ENCODE measurements at places on chromosomes 1 and 21.

DNA sequence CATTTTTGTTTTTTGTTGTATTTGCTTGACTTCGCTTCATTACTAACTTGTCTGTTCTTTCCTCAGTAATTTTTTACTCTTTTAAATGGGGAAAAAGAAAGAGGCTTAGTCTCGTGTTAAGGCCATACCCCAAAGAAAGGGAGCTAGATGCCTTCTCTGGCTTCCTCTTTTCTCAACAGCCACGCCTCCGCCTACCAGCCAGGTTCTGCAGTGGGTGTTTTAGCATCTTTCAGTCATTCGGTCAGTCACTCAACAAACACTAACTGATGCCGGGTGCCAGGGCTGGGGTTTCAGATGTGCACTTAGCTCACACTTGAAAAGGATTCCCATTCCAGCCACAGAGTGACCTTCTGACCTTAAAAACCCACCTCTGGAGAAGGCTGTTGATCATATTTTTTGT lies 46.3 kb upstream of the VAV3 start:
- DNase-seq, result no peak

DNA sequence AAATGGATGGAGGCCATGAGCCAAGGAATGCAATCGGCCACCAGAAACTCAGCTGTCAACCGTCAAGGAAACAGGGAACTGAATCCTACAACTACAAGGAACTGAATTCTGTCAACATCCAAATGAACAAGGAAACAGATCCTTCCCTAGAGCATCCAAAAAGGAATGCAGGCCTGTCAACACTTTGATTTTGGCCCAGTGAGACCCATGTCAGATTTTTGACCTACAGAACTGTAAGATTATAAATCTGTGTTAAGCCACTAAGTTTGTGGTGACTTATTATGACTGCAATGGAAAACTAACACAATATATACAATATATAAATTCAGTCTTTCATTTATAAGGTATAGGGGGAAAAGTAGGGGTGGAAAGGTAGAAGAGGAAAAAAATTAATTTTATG lies 55.3 kb downstream of the SHCBP1L start:
- no peak for DNase-seq

- DNase-seq, result no peak
These were observed 752.3 kb upstream of the ADAMTS5 start for GRCh38 chr21:27719226-27719625.

GRCh38 chr21:35563885-35564451 lies 496.4 kb downstream of the SETD4 start:
- DNase-seq, result peak; percentile 70

- DNase-seq, result no peak
These were observed 1.4 kb downstream of the WDTC1 start for GRCh38 chr1:27235827-27236226.

- no peak for DNase-seq
These were observed 16.3 kb upstream of the PIGC start for GRCh38 chr1:172460177-172460576.

DNA sequence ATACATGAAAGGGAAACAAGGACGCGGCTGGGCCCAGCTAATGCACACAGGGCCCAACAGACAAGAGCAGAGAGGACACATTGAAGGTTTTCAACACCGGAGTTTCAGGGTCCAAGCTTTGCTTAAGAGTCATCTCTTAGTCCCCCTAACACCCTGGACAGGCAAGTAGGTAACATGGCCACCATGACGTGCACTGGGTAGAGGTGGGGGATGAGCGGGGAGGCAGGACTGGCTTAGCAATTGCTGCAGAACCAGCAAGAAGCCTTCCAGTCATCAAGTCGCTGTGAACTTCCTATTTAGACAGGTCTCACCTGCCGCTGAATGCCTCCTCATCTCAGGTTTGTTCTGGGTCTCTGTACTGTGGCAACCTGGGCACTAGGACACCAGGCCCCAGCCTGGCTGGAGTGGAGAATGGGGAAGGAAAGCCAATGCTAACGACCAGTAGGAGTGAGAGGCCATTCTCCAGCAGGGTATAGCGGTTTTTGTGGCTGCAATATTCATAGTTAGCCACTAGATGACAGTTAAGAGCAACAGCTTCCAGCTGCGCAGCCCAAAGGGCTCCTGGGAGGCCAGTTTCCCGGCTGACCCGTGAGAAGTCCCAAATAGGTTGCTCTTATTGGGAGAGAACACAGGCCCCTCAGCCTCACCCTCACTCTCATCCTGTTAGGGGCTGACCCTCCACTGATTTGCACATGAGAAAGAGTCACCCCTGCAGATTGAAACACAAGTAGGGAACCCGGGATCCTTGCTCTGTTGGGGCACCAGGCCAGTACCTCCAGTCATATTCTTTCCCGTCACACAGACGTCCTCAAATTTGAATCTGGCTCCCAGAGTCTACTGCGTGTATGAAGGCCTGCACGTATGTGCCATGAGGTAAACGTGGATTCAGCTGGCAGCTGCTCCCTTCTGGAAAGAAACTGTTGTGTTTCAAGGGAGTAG lies 6.0 kb upstream of the PIGC start:
- no peak for DNase-seq

DNA sequence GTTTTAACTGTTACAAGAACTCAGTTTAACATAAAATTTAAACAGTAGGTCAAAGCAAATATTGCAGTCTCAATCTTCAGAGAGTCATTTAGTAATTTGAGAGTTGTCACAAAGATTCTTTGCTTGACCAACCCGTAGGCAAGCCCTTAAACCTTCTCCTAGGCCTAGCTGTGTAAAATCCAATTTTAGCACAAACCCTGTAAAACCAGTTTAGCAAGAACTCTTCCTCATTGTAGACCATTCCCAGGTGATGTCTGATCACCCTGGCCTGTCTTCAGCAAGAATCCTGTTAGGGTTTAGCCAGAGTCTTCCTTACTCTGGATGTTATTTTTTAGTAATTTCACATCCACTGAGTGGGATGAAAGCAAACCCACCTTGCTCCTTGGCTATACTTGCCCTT lies 30.1 kb downstream of the LRIG2 start:
- no peak for DNase-seq

- no peak for DNase-seq
These were observed 11.0 kb upstream of the ZNF691 start for GRCh38 chr1:42835422-42835821.

DNA sequence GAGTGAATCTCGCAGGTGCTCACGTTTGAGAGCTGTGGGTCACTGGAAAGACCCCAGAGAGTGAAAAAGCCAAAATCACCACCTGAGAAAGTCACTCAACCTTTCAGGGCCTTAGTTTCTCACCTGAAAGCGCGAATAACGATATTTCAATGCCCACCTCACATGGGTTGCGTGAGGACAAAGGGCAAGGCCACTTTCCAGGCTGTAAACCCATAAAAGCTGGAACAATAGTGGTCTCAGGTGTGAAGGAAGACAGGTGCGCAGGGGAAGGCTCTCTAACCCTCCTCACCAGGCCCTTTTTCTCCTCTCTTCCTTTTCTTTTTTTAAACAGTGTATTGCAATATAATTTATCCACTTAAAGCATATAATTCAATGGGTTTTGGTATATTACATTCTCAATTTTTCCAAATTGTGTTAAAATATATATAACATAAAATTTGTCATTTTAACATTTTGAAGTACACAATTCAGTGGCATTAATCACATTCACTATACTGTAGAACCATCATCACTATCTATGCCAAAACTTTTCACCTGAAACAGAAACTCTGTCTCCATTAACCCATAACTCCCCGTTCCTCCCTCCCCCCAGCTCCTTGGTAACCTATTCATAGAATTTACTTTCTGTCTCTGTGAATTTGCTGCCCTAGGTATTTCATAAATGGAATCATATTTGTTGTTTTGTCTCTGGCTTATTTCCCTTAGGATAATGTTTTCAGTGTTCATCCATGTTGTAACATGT lies 118.4 kb upstream of the TNR start:
- DNase-seq, result no peak

DNA sequence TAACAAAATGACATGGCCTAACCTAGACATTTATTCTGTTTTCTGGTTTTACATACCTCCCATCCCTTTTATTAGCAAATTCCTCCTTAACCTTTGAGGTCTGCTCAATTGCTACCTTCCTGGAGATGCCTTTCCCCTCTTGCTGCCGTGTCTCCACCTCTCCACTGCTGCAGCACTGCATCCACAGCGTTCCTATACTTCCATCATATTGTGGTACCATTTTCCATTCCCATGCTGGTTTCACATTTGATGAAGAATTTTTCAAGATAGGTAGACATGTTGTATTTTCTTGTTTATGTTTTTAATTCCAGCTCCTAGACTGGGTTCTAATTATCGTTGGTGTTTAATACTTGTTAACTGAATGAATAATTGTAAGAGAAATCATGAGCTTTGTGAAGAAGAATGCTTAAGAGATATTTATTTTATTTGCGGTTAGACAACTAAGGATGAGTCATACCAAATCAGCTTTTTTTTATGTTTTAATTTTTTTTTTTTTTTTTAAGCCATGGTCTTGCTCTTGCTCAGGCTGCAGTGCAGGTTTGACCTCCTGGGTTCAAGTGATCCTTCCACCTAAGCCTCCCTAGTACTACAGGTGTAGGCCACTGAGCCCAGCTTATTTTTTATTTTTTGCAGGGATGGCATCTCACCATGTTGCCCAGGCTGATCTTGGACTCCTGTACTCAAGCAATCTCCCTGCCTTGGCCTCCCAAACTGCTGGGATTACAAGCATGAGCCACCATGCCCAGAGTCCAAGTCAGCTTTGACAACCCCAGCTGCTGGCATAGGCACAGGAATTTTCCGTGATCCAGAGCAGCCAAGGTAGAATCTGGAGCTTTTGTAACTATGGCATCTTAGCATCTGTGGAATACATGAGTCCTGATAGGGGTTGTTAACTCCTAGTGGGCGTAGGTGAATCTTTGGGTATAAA lies 44.0 kb downstream of the ATP6V1G3 start:
- DNase-seq, result no peak

DNA sequence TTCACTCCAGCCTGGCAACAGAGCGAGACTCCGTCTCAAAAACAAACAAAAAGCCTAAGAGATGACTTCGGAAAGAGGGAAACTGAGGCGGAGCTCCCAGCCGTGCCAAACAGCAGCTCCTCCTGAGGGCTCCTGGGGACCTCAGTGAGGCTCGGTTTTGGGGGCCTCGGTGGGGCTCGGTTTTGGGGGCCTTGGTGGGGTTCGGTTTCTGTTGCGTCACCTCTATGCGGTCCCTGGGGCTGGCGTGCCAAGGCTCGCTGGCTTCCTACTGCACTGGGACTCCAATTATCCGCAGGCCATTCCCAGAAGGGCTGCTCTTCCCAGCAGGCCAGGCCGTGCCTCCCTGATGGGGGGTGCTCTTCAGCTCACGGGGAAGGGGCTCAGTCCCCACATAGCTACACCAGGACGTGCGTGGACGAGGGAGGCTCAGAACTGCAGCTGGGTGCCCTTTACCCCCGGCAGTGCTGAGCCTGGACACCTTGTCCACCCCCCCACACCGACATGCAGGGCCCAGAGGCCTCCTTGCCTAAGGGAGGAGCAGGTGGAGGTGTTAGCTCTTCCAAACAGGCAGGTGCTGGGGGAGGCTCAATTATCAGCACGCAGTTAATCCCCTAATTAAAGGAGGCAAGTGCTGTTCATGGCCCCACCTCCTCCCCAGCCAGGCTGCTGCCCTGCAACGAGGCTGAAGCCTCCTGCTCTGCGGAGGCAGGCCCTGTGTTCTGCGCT lies 5.1 kb upstream of the C1orf159 start:
- DNase-seq, result no peak
